ENCODE measurements at places on chromosomes 3 and 15.

GRCh38 chr15:85973584-85974347, 105.9 kb upstream of the AGBL1 start:
- DNase-seq, result no peak

DNA sequence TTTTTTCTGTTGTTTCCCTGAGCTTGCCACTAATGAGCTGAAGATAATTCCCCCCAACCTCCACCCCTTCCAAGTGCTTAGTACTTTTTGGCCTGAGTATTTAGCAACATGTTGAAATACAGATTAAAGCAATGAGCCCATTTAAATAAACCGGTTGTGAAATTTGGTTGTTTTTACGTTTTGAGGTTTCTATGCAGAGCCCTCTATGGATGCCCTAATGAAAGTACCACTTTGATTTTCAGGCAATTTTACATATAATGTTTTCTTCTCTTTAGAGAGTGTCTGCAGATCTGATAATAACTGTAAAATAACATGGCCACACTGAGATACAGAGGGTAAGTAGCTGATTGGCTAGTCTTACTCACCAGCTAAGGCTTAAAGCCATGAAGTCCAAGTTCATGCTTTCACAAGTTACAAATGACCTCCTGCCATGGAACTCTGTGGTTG, 139.4 kb upstream of the SLC7A14 start:
- no peak for DNase-seq

GRCh38 chr3:187909866-187910265, 164.6 kb upstream of the BCL6 start:
- no peak for DNase-seq

- DNase-seq, result peak; percentile 22
These were observed 1.1 kb downstream of the NFKBIZ start for GRCh38 chr3:101850246-101851051.

- no peak for DNase-seq
These were observed 185.1 kb upstream of the TGFBR2 start for GRCh38 chr3:30421266-30421665.

GRCh38 chr15:27324886-27325615, 354.1 kb downstream of the GABRG3 start:
- DNase-seq, result no peak

DNA sequence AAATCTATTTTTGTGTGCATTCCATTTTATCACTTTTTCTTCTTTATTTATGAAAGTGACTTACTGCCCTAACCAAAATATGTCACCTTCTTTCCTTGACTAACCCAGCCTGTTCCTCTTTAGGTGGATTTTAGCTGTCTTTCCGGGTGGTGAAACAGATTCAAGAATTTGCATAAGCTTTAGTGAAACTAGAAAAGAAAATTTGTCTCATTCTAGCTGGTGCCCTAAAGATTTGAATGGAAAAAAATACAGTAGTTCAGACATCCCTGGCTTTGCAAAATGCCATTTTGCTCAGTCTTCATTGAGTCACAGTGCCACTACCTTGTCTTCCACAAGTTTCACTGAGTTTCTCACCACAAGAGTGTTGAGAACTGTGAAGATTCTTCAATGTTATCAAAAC, 28.2 kb upstream of the CCDC50 start:
- no peak for DNase-seq

DNA sequence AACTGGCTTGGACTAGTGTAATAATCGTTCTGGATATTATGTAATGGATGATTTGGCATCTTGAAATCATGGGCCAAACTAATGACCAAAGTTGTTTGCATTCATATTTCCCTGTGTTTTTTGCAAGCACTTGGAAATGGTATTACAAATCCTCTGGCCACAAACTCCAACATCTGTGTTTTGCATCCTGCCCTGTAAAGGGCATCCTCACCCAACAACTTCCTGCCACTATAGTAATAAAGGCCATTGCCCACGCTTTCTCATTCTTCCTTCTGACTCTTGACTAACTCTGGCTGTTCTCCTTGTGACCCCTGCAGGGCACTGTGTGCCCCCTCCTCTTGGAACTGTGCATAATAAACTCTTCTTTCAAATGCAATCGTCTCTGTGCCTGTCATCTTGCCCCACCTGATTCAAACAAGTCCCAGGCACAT, 25.4 kb upstream of the PSMD6 start:
- no peak for DNase-seq

- DNase-seq, result no peak
These were observed 26.6 kb upstream of the SMAD6 start for GRCh38 chr15:66675446-66675845.

- peak; percentile 74 for DNase-seq
These were observed 27.4 kb downstream of the STOML1 start for GRCh38 chr15:73964736-73965093.

- DNase-seq, result no peak
These were observed 13.6 kb downstream of the WNT7A start for GRCh38 chr3:13866041-13866965.

- DNase-seq, result no peak
These were observed 1.4 kb upstream of the SEC13 start for GRCh38 chr3:10322352-10322710.

- no peak for DNase-seq
These were observed 1.5 kb downstream of the GPR87 start for GRCh38 chr3:151315136-151315535.

DNA sequence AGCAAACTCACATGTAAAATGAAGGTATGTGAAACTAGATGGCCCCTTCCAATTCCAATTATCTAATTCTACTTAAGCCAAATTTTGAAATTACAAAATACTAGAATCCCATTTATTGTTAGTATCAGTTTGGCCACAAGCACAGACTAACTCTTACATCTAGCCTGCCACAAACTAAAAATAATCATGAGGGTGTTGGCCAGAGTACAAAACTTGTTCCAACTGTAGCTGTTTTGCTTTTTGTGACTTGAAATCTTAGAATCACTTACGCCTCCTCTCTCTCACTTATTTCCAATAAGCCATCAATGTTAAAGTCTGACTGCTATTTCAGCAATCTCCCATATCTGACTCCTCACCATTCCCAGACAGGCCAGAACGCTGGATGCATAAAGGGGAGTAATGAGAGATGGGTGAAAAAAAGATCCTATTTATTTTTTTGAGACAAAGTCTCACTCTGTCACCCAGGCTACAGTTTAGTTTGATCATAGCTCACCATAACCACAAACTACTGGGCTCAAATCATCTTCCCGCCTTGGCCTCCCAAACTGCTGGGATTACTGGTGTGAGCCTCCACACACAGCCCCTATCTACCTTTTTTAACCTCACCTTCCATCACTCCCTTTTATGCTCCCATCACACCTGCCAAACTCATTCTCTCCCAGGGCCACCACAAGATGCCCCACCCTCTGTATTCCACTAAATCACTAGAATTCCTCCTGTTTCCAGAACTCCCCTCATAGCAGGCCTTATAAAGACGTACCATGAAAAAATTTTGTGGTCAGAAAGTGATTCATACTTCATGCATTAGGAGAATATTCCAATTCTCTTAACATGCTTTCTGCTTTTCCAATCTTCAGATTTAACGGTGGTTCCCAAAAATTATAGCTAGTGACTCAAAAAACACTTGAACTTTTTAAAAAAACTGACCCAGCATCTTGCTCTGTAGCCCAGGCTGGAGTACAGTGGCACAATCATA, 36.5 kb downstream of the ATOSA start:
- no peak for DNase-seq

DNA sequence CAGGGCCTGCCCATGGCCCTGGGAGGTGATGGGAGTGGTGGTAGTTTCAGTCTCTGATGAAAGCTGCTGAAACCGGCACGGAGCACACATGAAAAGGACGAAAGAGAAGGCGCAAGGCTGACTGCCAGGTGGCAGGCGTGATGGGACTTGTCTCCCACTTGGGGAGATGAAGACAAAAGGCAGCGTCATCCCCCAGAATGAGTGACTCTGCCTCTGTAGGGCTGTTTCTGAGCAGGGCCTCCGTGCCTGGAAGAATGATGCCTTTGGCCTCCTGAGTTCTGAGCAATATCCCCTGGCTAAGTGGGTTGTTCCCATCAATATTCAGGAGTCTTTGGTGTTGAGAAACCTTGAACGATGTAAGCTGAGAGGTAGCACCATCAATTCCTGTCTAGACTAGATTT, 237.8 kb downstream of the OPA1 start:
- no peak for DNase-seq

GRCh38 chr15:81163961-81164800, 30.1 kb downstream of the CFAP161 start:
- no peak for DNase-seq

GRCh38 chr15:85394554-85395333, 14.3 kb downstream of the AKAP13 start:
- DNase-seq, result no peak

DNA sequence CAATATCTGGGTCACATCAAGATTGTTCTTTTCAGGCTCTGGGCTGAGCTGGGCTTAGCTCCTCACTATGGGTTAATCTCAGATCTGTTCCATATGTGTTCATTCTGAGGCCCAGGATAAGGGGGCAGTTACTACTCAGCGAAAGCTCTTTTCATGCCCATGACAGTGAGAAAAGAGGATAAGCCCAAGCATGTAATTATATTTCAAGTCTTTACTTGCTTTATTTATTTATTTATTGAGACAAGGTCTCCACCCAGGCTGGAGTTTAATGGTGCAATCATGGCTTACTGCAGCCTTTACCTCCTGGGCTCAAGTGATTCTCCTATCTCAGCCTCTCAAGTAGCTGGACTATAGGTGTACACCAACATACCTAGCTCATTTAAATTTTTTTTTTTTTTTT, 44.7 kb upstream of the SELENOK start:
- no peak for DNase-seq

DNA sequence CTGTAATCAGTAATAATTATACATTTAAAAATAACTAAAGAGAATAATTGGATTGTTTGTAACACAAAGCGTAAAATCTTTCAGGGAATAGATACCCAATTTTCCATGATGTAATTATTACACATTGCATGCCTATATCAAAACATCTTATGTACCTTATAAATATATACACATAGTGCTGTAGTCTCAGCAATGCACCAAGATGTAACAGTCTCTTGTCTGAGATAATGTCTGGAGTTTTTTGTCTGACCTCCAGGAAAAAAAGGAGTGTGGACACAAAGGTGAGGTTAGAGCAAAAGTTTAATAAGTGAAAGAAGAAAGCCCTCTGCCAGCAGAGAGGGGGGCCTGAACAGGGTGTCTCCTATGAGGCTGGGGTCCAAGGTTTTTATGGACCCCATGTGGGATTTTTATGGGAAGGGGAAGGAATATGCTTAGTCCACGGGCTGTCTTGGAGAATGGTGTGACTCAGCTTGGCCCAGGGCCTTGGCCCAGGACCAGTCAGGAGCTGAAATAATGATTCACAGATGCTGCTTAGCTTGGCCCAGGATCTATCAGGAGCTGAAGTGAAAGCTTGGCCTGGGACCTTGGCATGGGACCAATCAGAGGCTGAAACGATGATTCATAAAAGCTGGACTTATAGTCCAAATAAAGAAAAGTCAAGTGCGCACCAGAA, 545.0 kb downstream of the ZPLD1 start:
- DNase-seq, result no peak

- no peak for DNase-seq
These were observed 28.3 kb downstream of the LMCD1 start for GRCh38 chr3:8529738-8530525.

DNA sequence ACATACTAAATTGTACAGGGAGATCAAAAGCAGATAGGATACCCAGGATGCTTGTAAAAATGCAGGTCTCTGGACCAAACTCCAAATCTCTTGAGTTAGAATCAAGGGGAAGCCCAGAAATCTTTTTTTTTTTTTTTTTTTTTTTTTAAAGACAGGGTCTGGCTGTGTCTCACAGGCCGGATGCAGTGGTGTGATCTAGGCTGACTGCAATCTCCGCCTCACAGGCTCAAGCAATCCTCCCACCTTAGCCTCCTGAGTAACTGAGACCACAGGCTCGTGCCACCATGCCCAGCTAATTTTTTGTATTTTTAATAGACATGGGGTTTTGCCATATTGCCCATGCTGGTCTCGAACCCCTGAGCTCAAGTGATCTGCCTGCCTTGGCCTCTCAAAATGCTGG, 373.5 kb downstream of the SHQ1 start:
- DNase-seq, result no peak

- no peak for DNase-seq
These were observed 7.9 kb upstream of the FBXO22 start for GRCh38 chr15:75895731-75896130.

GRCh38 chr3:134392336-134392983, 18.2 kb upstream of the AMOTL2 start:
- DNase-seq, result no peak

GRCh38 chr15:67064607-67065530, 533 bp upstream of the SMAD3 start:
- no peak for DNase-seq

DNA sequence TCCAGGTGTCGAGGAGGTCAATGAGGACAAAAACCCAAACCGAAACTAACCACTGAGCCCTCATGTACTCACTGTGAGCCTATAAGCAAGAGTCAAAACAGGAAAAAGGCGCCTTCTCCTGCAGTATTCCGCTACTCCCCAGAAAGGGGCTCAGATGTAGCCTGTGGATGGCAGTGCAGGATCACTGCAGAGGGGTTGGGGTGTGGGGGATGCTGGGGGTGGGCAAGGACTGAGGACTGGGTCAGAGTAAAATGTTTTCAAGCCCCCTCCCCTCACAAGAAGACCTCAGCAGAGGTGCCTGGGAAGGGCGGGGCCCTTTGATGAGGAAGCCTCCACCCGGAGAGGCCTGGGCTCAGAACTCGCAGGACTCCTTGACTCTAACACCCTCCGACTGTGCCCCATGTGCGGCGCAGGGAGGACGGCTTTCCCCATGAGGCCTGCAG, 170.1 kb downstream of the OSBPL10 start:
- DNase-seq, result no peak

- no peak for DNase-seq
These were observed 53.4 kb downstream of the UBE2E1 start for GRCh38 chr3:23859012-23859743.

DNA sequence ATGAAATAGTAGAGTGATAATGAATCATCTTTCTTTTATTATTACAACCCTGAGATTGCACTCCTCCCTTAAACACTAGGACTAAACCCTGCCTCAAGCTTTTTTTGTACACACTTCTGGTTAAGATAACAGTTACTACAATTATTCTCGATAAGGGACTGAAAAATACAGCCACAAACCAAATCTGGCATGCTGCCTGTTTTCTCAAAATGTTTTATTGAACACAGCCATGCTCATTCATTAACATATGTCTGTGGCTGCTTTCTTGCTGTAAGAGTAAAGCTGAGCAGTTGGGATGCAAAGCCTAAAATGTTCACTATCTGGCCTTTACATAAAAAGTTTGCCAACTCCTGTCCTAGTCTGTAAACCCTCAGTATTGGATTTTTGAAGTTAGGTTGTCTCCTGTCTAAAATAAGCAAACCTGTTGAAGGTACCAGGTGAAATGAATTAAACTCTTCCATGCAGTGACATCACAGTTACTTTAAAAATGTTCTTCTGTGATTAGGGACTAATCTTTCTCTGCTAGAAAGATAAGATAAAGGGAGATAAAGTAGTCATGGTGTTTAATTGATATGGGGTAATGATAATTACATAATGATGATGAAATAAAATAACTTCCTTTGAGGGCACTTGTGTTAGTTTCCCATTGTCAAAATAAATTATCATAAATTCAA, 218.2 kb downstream of the STXBP5L start:
- no peak for DNase-seq

GRCh38 chr3:122013448-122013925, 8.6 kb downstream of the ILDR1 start:
- DNase-seq, result no peak

GRCh38 chr3:116316771-116317170, 128.5 kb downstream of the LSAMP start:
- DNase-seq, result no peak

GRCh38 chr3:157573780-157574378, 70.7 kb upstream of the VEPH1 start:
- DNase-seq, result no peak

GRCh38 chr3:183870563-183870962, 14.1 kb downstream of the PARL start:
- DNase-seq, result no peak

GRCh38 chr3:4836516-4836915, 142.7 kb upstream of the BHLHE40 start:
- no peak for DNase-seq

All from stimulated activated CD8-positive, alpha-beta memory T cell treated with anti-CD3 and anti-CD28 coated beads, Interleukin-2, amount 100 ng/mL, for 1 hour (primary cell).